ENCODE measurements at places on chromosomes 5 and 9.

DNA sequence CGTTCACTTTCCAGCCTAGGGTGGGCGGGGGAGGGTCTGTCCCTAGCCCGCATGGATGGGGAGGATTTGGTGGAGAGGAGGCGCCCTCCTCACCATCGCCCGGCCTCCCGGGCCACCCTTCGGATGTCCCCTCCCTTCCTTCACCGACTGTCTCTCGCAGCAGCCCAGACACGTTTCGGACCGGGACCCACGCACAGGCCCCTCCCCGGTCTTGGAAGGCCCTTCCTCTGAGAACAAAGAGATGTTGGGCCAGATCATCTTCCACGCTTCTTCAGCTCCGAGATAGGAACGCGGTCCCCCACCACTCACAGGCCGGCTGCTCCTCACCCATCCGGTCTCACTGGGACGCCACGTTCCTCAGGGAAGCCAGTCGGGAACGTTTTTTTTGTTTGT lies 640 bp upstream of the DPM2 start:
- H3K36me3 ChIP-seq = peaks cover 33% of the 10 kb centered on the region
- peaks cover 37% of the 10 kb centered on the region for H3K4me1 ChIP-seq
- no peak for DNase-seq
- H3K27me3 ChIP-seq = no peaks in the 10 kb centered on the region
- H3K4me3 ChIP-seq = peak overlapping the region; percentile 91
- peak overlapping the region; percentile 65 for H3K27ac ChIP-seq

DNA sequence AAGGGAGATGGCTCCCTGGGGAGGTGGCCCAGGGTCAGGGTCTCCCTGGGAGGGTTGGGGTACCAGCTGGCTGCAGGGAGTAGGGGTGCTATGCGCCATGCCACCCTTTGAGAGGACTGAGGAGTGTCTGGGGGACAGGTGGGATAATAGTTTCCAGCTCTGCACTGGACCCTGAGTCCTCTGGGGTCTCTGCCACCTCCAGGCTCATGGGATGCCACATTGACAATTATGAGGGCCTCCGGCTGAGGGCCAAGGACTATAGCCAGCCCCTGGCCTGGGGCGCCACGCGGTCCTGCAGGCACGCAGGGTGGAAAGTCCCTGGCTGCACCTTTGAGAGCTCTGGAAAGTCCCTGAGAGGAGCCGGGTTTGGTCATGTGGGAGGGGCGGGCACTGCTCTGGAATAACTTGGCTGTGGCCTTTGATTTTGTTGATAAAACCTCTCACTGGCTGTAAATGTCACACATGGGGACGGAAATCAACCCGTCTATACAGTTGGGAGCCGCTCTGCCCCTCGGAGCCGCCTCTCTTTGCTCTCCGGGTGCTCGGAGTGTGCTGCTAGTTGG lies 16.0 kb downstream of the TRAF2 start:
- H3K27me3 ChIP-seq = no peaks in the 10 kb centered on the region
- H3K4me1 ChIP-seq = no peaks in the 10 kb centered on the region
- H3K4me3 ChIP-seq = no peak overlapping the region
- H3K27ac ChIP-seq = no peak overlapping the region

DNA sequence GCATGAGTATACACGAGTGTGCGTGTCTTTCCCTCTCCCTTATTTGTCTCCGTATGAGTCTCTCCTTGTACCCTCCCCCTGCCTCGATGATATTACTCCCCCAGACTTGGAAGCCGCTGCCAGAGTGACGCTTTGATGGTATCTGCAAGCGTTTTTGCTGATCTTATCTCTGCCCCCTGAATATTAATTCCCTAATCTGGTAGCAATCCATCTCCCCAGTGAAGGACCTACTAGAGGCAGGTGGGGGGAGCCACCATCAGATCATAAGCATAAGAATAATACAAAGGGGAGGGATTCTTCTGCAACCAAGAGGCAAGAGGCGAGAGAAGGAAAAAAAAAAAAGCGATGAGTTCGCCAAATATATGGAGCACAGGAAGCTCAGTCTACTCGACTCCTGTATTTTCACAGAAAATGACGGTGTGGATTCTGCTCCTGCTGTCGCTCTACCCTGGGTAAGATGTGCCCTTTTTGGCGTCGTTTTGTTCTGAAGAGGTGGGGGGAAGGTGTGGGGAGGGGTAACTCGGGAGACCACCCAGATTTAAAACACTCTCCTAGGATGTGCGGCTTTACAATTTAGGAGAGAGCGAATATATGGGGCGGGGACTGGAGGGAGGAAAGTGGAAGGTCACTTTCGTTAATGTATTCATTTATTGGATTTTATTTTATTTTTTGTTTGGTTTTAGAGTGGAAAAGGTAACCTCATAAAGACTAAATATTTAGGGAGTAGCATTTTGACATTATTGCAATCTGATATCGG lies at the start of gene GABRG2:
Gene GABRG2, plus strand, starts transcription at position 119 of the 757 bp plus-strand sequence. Its CDS starts 227 bp downstream, at position 346.
- no peak for DNase-seq
- H3K27me3 ChIP-seq = no peaks in the 10 kb centered on the region
- H3K4me3 ChIP-seq = no peak within 1 kb of the TSS
- H3K36me3 ChIP-seq = no peaks in the 10 kb centered on the region

GRCh38 chr9:13915591-13916301 lies 398.2 kb downstream of the NFIB start:
- no peak overlapping the region for H3K4me3 ChIP-seq
- no peak for DNase-seq
- no peaks in the 10 kb centered on the region for H3K27me3 ChIP-seq
- H3K4me1 ChIP-seq = no peaks in the 10 kb centered on the region

DNA sequence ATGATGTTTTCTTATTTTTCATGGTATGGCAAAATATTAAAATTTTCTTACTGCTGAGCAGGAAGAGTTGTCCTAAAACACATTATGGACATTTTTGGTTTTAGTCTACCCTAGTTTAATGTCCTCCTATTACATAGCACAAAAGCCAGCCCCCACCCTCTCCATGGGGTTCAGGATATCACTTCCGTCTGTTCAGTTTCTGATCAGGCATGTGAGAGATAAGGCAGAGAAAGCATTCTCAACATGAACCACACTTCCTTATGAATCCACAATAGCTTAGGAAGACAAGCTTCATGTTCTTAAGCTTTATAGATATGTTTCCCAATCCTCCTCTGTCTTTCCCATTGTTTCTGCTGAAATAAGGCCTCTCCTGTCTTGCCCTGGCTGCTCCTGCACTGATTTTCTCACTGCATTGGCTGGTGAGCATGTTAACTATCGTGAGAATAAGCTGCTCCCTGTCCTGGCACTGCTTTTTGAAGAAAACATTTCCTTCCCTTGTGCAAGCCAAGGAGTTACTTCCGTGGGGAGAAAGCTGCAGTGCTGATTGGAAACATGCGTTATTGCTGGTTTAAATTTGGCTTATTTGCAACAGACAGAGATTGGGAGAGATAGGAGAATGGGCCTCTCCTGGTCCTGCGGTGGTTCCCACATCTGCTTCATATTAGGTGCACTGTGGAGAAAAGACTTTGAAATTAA lies 260.3 kb upstream of the RPS23 start:
- H3K4me3 ChIP-seq = no peak overlapping the region
- H3K27ac ChIP-seq = no peak overlapping the region
- no peak for DNase-seq
- no peaks in the 10 kb centered on the region for H3K27me3 ChIP-seq
- no peaks in the 10 kb centered on the region for H3K36me3 ChIP-seq
- peaks cover 2% of the 10 kb centered on the region for H3K4me1 ChIP-seq

GRCh38 chr9:78502566-78502965 lies 205.6 kb downstream of the PSAT1 start:
- no peak overlapping the region for H3K4me3 ChIP-seq
- DNase-seq = no peak
- H3K27me3 ChIP-seq = no peaks in the 10 kb centered on the region
- H3K4me1 ChIP-seq = no peaks in the 10 kb centered on the region

GRCh38 chr5:80215523-80215922 lies 40.3 kb downstream of the SERINC5 start:
- no peak for DNase-seq
- H3K27ac ChIP-seq = no peak overlapping the region

DNA sequence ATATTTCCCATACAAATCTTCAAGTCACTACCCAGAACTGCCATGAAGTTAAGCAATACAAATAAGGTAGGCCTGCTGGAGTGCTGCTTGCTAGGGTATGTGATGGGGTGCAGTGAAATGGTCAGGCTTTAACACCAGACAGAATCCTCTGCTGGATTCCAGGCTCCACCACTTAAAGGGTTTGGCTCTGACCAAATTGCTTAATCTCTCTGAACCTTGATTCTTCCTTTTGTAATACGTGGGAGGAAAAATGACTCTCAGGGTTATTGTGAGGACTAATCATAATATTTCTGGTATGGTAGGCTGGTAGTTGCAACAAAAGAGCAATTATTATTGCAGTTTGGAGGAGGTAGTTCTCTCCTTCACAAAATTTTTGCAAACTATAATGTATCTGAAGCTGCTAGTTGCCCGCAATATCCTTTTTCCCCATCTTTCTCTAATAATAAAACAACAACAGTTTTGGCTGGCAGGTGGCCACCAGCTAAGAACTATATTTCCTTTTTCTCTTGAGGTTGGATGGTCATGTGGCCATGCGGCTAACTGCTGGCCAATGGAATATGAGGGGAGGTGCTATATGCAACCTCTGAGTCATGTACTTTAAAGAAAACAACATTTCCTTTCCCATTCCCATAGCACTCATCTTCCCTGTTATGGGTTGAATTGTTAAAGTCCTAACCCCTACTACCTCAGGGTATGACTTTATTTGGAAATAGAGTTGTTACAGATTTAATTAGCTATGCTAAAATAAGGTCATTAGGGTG lies 44.1 kb downstream of the CCL28 start:
- no peaks in the 10 kb centered on the region for H3K4me1 ChIP-seq
- H3K36me3 ChIP-seq = no peaks in the 10 kb centered on the region
- no peak for DNase-seq

DNA sequence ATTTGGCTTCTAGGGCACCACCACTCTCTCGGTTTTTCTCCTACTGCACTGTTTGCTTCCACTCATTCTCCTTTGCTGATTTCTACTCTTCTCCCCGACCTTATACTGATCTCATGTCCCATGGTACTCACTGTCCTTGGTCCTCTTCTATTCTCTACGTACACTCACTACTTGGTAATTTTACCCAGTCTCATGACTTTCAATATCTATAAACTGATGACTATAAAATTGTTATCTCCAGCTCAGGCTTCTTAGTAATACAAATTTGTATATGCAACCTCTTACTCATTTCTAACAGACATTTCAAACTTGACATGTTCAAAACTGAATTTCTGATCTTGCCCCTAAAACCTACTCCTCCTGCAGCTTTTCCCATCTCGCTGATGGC lies 4.1 kb downstream of the RAPGEF6 start:
- no peak overlapping the region for H3K4me3 ChIP-seq
- H3K4me1 ChIP-seq = peaks cover 38% of the 10 kb centered on the region
- no peak for DNase-seq
- H3K36me3 ChIP-seq = peaks cover 5% of the 10 kb centered on the region
- no peak overlapping the region for H3K27ac ChIP-seq
- H3K27me3 ChIP-seq = no peaks in the 10 kb centered on the region
